Activated CD4-positive, alpha-beta T cell treated with anti-CD3 and anti-CD28 coated beads, Interleukin-2, amount 50 U/mL, for 48 hours (primary cell): ENCODE measurements at places on chromosomes 6 and 20.

GRCh38 chr6:37344308-37344707 lies 9.5 kb upstream of the RNF8 start:
- DNase-seq = no peak

DNA sequence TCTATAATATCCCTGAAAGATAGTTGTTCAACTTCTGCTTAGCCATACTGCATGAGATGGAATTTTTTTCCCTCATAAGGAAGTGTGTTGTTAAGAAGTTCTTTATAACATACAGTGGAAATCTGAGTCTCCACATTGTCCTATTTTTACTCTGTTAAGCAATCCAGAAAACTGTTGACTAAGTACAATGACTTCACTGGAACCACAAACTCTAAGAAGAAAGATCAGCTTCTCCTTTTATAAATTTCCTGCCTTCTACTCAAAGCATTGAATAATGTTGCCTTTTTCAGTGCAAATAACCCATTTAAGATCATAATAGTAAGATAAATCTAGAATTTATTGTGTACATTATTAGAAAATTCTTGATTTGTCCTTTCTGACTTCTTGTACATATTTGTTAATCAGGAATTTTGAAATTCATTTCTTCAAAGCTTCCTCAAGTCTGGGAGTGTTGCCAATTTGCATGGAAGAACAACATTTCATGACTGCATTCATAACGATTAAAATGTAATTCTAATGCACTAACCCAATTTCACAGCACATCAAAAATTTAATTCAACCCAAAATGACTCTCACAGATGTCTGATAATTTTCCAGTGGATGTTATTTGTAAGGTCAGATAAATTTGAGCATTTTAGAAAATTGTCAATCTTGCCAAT lies 45.6 kb upstream of the ANKEF1 start:
- no peak for DNase-seq

DNA sequence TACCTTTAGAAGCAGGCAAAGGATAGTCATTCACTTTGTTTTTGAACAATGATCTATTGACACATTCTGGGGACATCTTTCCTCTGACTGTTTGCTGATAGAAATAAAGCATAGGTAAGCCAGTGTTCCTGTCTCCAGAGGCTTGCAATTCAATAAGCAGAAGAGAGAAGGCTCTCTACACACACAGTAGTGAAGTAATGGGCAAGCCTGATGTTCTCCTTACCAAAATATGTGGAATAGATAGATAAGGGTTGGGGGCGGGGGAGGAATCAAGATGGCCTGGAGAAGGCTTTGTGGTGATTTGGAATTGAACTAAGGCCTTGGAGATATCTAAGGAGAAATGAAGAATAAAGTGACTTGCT lies 27.3 kb downstream of the PAQR8 start:
- no peak for DNase-seq

- DNase-seq = no peak
These were observed 969.2 kb upstream of the SLC35B3 start for GRCh38 chr6:9404351-9405146.

DNA sequence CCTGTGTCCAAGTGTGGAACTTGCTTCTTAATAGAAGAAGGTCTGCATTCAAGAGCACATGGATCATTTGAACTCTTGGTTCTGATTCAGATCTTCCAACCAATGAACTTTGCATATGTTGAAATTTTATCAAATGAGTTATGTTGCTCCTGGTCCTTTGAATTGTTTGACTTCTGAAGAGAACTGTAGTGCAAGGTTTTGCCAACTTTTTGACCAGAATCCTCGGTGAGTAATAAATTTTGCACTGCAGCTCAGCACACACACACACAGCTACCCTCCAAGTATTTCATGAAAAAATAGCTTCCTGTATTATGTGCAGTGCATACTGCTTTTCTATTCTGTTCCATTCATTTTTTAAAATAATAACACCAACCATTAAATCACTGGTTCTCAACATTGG lies 67.5 kb downstream of the BFSP1 start:
- no peak for DNase-seq

- DNase-seq = no peak
These were observed 142.0 kb downstream of the FAM83B start for GRCh38 chr6:54988576-54988975.

GRCh38 chr6:132960720-132961119 lies 146.4 kb downstream of the RPS12 start:
- no peak for DNase-seq

DNA sequence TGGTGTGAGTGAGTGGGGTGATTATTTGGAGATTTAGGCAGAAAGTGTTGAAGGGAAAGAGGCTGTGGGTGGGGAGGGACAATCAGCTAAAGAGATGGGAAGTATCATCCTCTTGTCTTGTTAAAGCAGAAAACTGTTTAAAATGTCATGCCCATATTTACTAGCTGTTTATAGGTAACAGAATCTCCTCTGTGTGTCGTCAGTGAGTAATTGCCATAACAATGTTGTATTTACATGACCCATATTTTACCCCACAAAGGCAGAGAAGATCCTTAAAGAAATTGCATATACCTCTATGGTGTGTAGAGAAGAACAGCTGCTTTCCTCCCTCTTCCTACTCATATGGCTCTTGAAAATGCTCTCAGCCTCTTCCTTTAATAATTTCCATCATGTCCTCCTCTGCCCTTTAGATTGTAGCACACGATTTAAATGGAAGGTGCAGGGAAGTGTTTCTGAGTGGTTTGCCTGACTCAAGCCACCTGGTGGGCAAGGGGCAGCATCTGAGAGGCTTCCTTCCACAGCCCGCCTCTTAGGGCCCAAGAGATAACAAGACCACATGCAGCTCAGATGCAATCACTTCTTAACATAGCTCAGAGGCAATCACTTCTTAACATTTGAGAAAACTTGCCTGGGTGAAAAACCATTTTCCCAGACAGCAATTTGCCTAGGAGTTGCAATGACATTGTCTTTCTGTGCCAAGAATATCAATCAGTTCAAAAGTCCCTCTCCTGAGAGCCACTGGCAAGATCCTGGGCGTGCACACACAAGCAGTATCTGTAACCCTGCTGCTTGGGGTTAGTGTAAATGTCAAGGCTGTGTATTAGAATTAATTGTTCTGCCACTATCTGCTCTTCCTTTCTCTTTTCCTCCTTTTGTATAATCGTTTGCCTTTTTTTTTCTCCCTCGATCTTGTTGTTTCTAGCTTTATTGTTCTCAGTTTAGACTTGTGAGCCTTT lies 44.1 kb upstream of the EDN1 start:
- no peak for DNase-seq

- no peak for DNase-seq
These were observed 182.0 kb downstream of the COL21A1 start for GRCh38 chr6:56065408-56065807.
